Stimulated activated CD8-positive, alpha-beta memory T cell treated with anti-CD3 and anti-CD28 coated beads, Interleukin-4, amount 100 ng/mL, for 4 hours (primary cell): ENCODE measurements at places on chromosomes 5 and 9.

DNA sequence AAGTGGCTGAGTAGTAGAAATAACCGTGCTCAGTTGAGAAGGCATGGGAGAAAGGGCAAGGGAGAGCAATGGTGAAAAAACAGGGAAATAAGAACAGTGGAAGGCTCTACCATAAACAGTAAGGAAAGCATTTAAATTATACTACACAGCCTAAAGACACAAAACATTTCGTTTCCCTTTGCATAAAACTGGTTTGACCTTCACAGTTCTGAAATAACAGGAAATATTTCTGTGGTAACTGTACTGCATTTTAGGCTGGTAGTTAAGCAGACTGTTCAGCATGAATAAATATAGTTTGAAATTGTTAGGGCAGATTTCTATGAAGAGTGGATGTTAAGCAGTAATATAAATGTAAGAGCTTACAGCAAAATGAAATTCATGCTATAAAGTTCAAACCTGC lies 147.5 kb downstream of the CSNK1G3 start:
- DNase-seq: no peak

- DNase-seq: no peak
These were observed 36.2 kb downstream of the C5 start for GRCh38 chr9:121013911-121014310.

DNA sequence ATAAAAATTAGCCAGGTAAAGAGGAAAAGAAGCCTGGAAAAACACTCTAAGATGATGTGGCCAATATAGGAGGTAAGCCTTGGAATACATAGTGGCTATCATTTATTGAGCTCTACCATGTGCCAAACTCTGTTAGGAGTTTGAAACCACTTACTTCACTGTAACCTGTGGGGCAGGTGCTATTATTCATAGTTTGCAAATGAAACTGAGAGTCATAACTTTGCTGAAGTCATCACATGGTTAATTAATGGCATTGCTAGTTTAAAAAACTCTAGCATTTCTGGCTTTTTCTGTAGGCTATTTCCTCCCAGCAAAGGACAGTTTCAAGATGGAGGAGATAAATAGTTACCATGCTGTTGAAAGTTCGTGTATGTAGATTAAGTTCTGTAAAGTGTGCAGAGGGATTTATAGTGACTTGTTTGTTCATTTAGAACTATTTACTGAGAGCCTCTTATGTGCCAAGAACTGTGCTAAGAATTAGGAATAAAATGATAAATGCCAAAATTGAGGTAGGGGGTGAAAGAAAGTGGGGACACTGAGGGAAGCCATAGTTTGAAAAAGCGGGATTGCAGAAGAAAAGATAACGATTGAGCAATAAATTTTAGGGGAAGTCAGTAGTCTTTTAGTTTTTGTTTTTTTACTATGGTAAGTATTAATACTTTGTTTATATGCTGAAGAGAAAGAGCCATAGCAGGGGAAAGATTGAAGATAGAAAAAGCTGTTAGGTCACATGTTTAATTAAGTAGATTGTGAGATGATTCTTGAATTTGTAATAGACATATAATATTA lies 57.2 kb downstream of the WDR70 start:
- DNase-seq: no peak

GRCh38 chr5:142181547-142182163 lies 73.1 kb downstream of the NDFIP1 start:
- DNase-seq: no peak

DNA sequence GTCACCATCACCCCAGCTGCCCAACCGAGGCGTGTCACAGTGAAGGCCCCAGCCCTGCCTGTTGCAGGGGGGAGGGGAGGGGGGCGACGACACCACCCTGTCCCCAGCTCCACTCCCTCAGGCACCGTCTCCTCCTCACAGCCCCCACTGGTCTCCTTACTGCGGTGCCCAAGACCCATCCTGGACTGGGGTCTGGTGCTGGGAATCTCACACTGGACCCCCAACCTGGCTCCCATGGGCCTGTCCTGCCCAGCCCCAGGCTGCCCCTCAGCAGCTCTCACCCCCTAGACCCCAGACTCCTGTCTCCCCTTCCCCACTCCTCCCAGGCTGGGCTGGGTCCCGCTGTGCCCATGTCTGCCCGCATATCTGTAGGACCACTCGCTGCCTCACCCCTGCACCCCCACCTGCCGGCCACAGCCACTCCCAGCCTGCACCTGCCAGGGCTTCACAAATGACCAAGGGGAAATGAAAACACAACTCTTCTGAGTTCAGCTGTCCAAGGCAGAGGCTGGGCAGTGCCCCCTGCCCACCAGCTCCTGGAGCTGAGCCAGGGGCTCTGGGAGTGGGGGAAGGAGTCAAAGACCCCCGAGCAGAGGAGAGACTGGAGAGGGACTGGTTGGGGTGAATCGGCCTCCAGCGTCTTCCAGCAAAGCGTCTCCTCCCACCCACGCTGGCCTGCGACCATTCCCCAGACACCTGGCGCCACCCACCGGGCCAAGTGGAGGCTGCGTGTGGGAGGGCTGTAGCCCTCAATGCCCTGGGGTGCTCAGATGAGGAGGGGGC lies 32.6 kb upstream of the EGFL7 start:
- DNase-seq: no peak

DNA sequence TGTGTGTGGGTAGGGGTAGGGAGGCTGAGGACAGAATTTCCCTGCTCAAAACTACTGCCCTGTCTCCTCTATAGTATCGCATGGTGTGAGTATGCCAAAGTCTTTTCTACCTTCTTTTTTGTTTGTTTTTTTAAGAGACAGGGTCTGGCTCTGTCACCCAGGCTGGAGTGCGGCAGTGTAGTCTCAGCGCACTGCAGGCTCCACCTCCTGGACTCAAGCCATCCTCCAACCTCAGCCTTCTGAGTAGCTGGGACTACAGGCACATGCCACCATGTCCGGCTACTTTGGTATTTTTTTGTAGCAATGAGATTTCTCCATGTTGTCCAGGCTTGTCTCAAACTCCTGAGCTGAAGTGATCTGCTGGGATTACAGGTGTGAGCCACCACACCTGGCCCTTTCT lies 2.5 kb downstream of the SRP19 start:
- no peak for DNase-seq

GRCh38 chr5:9108162-9108561 lies 437.7 kb downstream of the SEMA5A start:
- no peak for DNase-seq

- DNase-seq: no peak
These were observed 167.7 kb upstream of the MPDZ start for GRCh38 chr9:13446938-13447842.

GRCh38 chr5:31731016-31731415 lies 92.1 kb downstream of the PDZD2 start:
- no peak for DNase-seq

DNA sequence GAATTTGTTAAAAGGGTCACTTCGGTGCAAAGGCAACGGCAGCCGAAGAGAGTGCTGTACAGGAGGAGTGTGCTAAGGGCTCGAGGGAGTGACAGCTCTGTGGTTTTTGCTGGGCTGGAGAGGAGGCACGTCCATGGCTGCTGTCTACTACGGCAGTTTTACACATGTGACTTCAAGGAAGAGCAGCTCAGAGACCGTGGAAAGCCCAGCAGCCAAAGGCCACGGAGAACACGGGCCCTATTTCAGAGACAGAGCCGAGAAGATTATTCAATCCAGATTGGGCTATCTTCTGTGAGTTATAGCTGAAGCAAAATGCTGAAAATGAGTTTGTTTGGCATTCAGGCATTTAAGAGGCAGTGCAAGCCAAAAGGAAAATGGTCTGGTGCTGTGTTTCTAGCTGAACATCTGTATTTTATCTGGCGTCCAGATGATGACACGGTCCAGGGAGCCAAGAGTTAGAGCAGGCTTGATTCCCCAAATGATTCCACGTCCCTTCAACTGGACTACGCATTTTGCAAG lies 96.4 kb downstream of the RFK start:
- no peak for DNase-seq

GRCh38 chr5:57817924-57818323 lies 335.3 kb upstream of the ACTBL2 start:
- no peak for DNase-seq

GRCh38 chr9:81559709-81560108 lies 129.6 kb downstream of the TLE1 start:
- DNase-seq: no peak
